Stimulated activated CD4-positive, alpha-beta T cell treated with anti-CD3 and anti-CD28 coated beads, Interleukin-15, amount 100 ng/mL, for 1 hour (primary cell): ENCODE measurements at places on chromosomes 3 and 15.

- no peak for DNase-seq
Measured at GRCh38 chr15:58257776-58258325, 119.7 kb downstream of the AQP9 start.

GRCh38 chr3:73273341-73273740, 211.9 kb downstream of the EBLN2 start:
- DNase-seq = no peak

DNA sequence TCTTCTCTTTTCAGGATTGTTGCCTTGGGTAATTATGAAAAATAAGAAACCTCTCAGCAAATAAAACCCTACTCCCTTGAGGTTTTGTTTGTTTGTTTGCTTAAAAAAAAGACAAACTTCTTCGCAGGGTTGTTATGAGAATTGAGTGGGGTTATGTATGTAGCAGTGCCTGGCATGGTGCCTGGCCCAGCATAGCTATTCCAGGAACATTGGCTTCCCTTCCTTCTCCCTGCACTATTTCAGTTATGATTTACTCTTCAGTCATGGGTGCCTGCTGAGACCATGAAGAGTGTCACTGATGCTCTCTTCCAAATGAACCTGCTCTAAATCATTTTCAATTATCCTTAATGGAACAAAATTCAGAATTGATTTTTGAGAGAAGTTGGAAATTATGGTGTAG, 283.5 kb upstream of the ROPN1 start:
- DNase-seq = no peak

GRCh38 chr15:67829647-67830504, 4.6 kb downstream of the SKOR1 start:
- DNase-seq = no peak

DNA sequence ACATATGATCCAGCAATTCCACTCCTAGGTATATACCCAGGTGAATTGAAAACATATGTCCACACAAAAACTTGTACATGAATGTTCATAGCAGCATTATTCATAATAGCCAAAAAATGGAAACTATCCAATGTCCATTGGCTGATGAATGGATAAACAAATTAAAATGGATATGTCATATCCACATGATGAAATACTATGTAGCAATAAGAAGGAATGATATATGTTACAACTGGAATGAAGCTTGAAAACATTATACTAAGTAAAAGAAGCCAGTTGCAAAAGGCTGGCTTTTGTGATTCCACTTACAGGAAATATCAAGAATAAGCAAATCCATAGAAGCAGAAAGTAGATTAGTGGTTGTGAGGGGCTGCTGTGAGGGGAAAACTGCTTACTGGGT, 33.7 kb downstream of the BNC1 start:
- DNase-seq = no peak

- DNase-seq = no peak
Measured at GRCh38 chr3:9129365-9129764, 120.1 kb downstream of the SRGAP3 start.

DNA sequence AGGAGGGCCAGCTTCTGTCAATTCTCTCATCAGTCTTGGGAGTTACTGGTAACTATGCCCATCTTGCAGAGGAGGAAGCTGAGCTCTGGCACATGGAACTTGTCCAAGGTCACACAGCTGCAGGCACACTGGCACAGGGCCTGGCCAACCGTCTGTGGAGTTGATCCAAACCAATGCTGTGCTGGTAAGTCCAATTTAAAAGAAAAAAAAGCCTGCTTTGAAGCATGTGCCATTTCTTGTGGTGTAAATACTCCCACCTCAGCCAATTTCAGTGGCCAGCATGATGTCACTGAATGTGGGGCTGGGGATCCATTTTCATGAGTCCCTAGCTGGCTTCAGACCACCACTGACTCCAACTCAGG, 83.4 kb downstream of the CHSY1 start:
- no peak for DNase-seq

GRCh38 chr3:77404871-77405270, 365.0 kb downstream of the ROBO2 start:
- no peak for DNase-seq

DNA sequence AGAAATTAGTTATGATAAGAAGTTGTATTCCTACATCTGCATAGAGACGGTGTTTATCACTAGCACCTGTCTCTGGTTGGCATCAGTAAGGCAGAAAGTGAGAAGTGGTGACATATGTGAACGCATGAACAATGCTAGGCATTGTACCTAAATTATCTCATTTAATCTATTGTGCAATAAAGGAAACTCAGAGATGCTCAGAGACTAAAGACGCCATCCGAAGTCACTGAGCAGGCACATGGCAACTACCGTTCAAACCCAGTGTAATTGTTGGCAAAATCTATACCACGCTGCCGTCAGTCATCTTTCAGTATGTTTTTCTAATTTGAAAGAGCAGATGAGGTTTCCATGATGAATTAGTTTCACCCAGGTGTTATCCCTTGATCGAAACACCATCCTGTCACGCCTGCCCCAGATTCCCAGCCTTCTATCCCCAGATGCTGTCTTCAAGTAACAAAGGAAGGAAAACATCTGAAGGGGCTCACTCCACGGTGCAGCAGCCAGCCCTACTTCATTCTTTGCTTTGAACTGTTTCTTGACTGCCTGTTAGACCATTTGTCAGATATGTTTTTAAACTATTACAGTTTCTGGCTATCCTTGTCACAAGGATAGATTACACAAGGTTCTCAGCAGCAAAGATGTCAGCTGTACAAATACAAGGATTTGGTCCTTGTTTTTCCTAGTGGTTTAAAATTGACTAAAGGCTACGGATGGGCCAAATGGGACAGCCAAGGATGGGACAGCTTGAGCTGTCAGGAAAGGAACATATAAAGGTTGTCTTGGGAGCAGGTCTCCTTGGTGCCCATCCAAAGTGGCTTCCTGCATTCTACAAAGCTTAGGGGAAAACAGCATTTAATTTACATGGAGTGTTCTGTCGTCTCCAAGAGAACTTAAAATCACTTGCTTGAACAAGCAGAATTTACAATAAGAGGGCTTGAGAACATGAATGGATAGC, 99.1 kb downstream of the TMEM108 start:
- no peak for DNase-seq

GRCh38 chr3:129822241-129822640, 71.3 kb downstream of the TMCC1 start:
- no peak for DNase-seq

- no peak for DNase-seq
Measured at GRCh38 chr3:39156421-39156820, 3.0 kb upstream of the CSRNP1 start.

GRCh38 chr15:60541481-60542299, 62.7 kb upstream of the ICE2 start:
- DNase-seq = no peak

GRCh38 chr15:41079717-41080116, 36.4 kb downstream of the INO80 start:
- DNase-seq = no peak

DNA sequence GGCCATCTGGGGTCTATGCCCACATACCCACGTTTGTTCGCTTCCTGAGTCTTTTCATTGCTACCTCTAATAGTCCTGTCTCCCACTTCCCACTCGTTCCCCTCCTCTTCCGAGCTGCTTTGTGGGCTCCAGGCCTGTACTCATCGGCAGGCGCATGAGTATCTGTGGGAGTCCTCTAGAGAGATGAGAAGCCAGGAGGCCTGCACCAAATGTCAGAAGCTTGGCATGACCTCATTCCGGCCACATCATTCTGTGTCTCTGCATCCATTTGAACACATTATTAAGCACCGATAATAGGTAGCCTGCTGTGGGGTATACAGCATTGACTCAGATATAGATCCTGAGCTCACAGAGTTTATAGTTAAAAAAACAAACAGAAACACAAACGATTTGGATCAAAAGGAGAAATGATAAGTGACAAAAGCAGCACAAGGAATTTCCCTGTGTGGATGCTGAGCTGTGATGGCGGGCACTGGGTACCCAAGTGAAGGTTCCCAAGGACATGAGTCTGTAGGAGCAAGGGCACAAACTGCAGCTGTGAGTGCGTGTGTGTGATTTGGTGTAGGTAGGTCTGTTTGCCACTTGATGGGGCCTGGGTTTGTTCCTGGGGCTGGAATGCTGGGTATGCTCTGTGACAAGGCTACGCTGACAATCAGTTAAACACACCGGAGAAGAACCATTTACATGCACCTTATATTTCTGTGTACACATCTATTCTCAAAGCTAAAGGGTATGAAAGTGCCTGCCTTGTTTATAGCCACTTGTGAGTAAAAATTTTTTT, 35.9 kb downstream of the NR1I2 start:
- no peak for DNase-seq

DNA sequence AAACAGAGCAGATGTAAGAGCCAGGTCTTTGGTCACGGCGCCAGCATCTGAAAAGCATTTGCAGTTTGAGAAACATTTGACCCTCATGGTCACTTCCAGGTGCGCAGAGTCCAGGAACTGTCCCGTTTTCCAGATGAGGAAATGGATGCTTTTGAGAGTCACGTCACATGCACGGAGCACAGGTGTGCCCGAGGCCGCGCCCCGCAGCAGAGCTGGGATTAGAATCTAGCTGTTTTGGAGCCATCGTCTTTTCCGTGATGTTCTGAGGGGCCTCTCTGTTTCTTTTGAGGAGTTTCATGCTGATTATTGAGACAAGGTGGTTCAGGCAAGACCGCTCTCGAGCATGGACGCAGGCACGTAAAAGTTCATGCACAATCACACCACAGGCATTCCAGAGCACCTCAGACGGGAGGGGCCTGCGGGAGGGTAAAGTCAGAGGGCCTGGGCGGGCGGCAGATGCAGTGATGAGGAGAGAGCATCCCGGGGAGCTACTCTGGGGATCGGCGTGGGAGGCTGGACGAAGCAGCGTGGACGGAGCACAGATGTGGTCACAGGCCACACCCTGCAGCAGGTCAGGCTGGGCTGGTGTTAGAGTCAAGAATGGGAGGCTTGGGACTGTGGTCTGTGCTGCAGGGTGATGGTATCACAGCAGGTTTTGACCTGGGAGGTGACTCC, 139.2 kb upstream of the MEF2A start:
- no peak for DNase-seq

- DNase-seq = no peak
Measured at GRCh38 chr3:122003112-122003511, 18.9 kb downstream of the ILDR1 start.

GRCh38 chr3:23461069-23461468, 257.9 kb downstream of the UBE2E2 start:
- no peak for DNase-seq

GRCh38 chr3:119647843-119648575, 12.4 kb downstream of the POPDC2 start:
- DNase-seq = no peak

DNA sequence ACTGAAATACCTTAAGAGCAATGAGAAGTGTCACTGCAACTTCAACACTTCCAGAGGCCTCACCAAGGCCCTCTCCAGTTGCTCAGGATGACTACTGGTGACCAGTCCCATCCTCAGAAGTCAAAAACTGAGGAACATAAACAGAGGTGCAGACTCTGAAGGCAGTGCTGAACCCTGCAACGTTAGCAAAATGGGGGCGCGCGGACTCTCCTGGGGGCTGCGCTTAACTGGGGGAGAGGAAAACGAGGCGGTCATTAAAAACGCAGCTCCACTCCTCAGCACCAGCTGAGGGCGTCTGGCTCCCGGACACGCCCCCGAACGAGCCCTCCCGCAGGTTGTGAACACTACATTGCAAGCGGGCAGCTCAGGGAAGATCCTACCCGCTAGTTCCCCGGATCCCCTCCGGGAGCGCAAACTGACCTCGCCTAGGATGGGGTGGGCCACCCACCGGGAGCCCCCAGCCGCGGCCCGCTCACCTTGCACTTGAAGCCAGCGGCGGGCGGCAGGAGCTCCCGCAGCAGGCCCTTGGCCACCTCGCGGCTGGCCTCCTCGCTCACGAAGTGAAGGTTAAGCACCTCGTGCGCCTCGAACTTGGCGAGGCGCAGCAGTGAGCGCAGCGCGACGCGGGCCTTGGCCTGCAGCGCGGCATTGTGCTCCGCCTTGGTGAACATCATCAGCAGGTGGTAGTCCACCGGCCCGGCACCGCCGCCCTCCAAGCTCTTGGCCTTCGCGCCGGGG, 711 bp downstream of the XXYLT1 start:
- DNase-seq = no peak

GRCh38 chr3:13227315-13228165, 154.3 kb upstream of the IQSEC1 start:
- no peak for DNase-seq

DNA sequence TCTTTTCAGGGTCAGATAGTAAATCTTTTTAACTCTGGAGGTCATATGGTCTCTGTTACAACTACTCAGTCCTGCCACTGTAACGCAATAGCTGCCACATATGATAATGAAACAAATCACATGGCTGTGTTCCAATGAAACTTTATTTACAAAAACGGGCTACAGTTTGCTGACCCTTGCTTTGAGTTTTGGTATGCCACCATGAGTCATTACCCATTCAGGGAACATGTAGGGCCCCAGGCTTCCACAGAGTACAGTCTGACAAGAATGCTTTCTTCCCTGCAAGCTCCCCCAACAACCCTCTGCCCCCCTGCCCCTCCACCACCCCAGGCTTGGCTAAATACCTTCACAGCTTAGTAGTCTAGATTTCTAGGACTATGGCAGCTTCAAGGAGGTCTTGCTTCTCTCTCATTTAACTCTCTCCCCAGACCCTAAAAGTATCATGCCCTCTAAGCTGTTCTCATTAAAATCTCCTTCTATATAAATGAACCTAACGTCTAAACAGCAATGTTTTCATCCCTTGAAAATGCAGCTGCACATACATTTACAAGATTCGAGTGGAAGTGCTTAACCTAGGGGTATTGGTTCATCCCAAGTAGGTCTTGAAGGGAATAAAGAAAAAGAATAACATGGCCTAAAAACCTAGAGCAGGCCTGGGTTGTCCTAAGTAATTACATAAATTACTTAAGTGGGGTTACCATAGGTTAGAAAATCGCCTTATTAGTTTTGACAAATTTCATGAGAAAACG, 117.8 kb upstream of the PRICKLE2 start:
- no peak for DNase-seq

GRCh38 chr3:152470893-152471292, 202.2 kb downstream of the MBNL1 start:
- DNase-seq = no peak
